Common myeloid progenitor, CD34-positive (primary cell): ENCODE measurements at places on chromosomes 6 and 20.

GRCh38 chr20:10318291-10319024, 99.8 kb downstream of the SNAP25 start:
- no peak overlapping the region for H3K27ac ChIP-seq
- peak; percentile 52 for DNase-seq
- peaks cover 14% of the 10 kb centered on the region for H3K4me1 ChIP-seq
- no peaks in the 10 kb centered on the region for H3K27me3 ChIP-seq

GRCh38 chr6:10398446-10399218, 16.2 kb downstream of the TFAP2A start:
- H3K36me3 ChIP-seq = no peaks in the 10 kb centered on the region
- H3K4me3 ChIP-seq = no peak overlapping the region
- peaks cover 32% of the 10 kb centered on the region for H3K27me3 ChIP-seq
- peaks cover 6% of the 10 kb centered on the region for H3K4me1 ChIP-seq
- no peak overlapping the region for H3K27ac ChIP-seq
- no peak for DNase-seq

GRCh38 chr6:1587546-1587945, 22.2 kb upstream of the FOXC1 start:
- no peak overlapping the region for H3K4me3 ChIP-seq
- H3K36me3 ChIP-seq = no peaks in the 10 kb centered on the region
- no peaks in the 10 kb centered on the region for H3K27me3 ChIP-seq
- no peaks in the 10 kb centered on the region for H3K4me1 ChIP-seq
- H3K27ac ChIP-seq = no peak overlapping the region

DNA sequence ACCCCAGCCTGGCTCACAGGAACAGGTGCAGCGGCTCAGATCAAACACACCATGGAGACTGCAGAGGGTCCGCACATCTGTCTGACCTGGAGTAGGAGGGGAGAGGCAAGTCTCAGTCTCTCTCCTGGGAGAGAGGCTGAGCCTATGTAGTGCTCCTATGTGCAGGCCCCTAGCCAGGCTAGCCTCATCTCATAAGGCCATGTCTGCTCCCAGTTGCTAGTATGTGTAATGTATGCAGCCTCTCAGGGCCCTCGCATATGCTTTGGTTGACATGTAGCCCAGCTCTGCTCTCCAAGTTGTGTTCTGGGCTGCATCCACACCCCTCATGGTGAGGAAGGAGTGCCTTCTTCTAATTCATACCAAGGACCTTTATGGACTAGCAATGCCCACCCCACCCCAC, 11.8 kb downstream of the TNXB start:
- no peak overlapping the region for H3K4me3 ChIP-seq
- peaks cover 18% of the 10 kb centered on the region for H3K27me3 ChIP-seq
- no peak for DNase-seq
- no peaks in the 10 kb centered on the region for H3K36me3 ChIP-seq
- no peak overlapping the region for H3K27ac ChIP-seq

DNA sequence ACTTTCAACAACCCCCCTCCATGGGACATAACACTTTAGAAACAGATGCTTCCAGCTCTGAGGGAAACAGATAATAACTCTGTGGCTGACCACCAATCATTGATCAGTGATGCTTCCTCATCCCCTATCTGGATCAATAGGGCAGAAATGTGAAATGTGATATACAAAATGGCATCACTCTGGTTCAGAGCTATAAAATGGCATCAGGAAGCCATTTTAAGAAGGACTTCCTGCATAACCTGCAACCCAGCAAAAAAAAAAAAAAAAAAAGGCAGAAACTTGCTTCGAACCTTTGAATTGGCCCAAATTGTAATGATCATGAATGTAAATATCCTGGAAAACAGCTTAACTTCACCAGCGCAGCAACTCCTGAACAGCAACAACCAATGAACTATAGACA, 48.0 kb upstream of the RNGTT start:
- DNase-seq = no peak
- peaks cover 15% of the 10 kb centered on the region for H3K4me1 ChIP-seq

GRCh38 chr20:59752101-59752586, 147.8 kb downstream of the PHACTR3 start:
- H3K4me1 ChIP-seq = peaks cover 10% of the 10 kb centered on the region
- peak; percentile 13 for DNase-seq
- H3K27ac ChIP-seq = no peak overlapping the region
- H3K27me3 ChIP-seq = peaks cover 6% of the 10 kb centered on the region
- no peaks in the 10 kb centered on the region for H3K36me3 ChIP-seq

DNA sequence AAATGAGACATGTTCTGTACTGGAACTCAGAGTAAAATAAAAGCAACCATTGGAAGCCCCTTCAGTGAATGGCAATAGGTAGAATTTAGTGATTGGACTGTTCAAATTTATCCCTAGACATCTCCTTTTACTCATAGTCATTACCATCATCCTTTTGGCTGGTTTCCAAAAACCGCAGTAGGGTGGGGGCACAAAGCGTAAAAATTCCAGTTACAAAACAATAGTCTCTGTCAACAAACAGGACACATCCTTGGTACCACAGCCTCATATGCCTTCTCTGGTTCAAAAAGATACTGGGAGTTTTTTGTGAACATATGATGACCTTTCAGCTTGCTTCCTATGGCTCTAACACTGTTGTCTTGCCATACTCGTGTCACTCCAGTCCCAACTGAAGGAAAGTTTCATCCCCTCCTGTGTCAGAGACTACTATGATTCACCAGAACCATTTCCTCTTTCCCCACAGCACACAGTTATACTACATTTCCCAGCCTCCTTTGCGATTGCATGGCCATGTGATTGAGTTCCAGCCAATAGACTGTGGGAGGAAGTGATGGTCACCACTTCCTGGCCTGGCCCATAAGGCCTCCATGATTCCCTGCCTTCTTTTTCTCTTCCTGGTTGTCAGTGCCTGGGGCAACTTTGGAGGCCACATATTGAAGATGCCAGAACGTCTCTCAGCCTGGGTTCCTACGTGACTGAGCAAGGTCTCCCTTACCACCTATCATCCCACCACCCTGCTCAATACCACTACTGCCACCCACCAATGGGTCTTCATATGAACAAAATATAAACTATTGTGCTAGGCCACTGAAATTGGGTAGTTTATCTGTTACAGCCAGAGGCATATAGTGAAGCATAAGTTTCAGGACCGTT, 162.4 kb downstream of the ID4 start:
- H3K4me1 ChIP-seq = no peaks in the 10 kb centered on the region
- H3K36me3 ChIP-seq = no peaks in the 10 kb centered on the region
- no peak overlapping the region for H3K27ac ChIP-seq
- no peak overlapping the region for H3K4me3 ChIP-seq

DNA sequence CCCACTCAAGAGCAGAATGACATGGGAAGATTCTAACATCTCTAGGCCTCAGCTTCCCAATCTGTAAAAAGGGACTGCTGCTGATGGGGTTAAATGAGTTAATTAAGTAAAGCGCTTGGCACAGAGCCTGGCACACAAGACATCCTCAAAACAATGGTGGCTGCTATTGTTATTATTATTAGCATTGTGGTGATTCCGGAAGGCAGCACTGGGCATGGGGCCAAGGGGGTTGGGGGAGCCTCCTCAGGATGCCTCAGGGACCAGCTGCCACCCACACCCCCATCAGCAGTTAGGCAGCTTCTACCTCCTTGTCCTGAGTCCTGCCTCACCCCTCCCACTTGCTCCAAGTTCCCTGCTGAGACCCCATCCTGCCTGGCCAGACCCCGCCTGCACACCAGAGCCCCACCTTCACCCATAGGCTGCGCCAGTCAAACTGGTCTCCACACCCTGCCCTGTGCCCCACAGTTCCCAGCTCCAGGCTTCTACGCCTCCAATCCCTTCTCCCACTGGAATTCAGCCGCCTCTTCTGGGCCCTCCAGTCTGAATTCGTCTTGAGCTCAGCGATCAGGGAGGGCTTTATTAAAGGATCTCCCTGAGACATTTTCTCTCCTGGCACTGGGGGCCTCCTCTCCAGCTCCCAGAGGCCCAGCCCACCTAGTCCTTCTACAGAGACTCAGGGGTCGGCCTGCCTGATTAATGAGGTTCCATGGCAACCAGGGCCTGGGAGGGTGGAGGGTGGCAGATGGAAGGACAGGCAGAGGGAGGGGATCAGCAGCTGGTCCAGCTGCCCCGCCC, 1.5 kb downstream of the E2F1 start:
- H3K4me1 ChIP-seq = peaks cover 23% of the 10 kb centered on the region
- DNase-seq = peak; percentile 31
- no peaks in the 10 kb centered on the region for H3K27me3 ChIP-seq
- H3K4me3 ChIP-seq = no peak overlapping the region
- H3K27ac ChIP-seq = no peak overlapping the region
- no peaks in the 10 kb centered on the region for H3K36me3 ChIP-seq

GRCh38 chr20:6708010-6708409, 59.5 kb upstream of the BMP2 start:
- H3K4me1 ChIP-seq = no peaks in the 10 kb centered on the region
- H3K4me3 ChIP-seq = no peak overlapping the region
- no peak overlapping the region for H3K27ac ChIP-seq
- H3K27me3 ChIP-seq = peaks cover 21% of the 10 kb centered on the region
- DNase-seq = no peak

DNA sequence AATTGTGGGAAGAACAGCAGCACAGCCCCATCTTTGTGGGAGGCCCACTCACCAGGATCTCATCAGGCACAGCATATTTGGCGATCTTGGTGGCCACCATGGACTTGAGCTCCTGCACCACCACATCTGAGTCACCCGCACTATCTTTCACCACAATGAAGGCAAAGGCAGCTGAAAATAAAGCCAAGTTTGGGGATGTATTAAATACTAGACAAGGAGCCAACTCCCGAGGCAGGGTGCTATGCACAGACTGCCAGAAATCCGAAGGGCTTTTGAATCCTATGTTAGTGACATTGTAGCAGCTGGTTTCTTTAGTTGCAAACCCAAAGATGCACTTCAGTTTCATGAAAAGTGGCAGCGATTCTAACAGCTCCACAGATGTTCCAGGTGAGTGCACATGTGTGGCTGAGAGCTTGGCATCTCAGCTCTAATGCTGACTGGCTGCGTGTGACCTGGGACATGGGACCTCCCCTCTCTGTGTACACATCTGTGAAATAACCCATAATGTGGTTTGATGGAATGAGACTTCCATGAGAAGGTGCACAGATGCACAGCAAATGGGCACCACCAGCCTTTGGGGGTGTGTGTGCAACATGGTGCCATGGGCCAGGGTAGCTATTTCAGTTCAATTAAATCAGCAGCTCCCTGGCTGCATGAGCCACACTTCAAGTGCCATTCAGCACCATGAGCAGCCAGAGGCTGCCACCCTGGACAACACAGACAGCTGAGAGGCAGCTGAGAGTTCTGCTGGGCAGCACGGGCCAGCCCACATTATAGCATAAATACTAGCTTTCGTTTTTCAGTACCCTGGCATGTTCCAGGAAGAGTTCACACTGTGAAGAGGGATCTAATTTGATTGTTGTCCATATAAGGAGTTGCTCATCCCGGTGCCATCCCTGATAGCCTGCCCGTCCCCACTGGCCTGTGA, 16.9 kb upstream of the APMAP start:
- H3K27ac ChIP-seq = no peak overlapping the region
- H3K4me1 ChIP-seq = no peaks in the 10 kb centered on the region
- peaks cover 54% of the 10 kb centered on the region for H3K36me3 ChIP-seq
- DNase-seq = no peak
- H3K27me3 ChIP-seq = no peaks in the 10 kb centered on the region

- no peak for DNase-seq
- H3K4me1 ChIP-seq = no peaks in the 10 kb centered on the region
- H3K27me3 ChIP-seq = no peaks in the 10 kb centered on the region
- H3K27ac ChIP-seq = no peak overlapping the region
Observed at GRCh38 chr6:115120391-115120790, 777.6 kb upstream of the HS3ST5 start.

DNA sequence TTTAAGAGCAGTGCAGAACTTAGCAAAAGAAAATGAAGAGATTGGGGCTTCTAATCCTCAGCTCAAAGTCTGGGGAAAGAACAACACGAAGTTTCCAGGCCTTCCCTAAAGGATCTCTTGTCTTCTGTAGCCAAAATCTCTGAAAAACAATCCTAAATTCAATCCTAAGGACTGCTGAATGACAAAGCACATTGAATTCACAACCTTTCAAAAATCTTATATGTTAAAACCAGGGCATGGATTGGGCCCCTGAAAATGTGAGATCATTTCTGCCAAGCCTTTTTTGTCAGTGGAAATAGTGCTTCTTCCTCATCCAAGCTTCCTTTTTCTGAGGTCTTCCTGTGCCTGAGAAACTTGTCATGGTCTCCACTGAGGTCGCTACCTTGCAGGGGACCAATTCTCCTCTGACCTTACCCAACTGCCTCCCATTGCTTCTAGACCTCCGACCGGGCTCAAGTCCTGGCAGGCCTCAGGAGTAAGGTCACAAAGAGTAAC, 126.2 kb upstream of the ARID1B start:
- no peaks in the 10 kb centered on the region for H3K36me3 ChIP-seq
- DNase-seq = no peak
- peaks cover 27% of the 10 kb centered on the region for H3K4me1 ChIP-seq
- H3K27ac ChIP-seq = no peak overlapping the region
- H3K4me3 ChIP-seq = no peak overlapping the region
